ENCODE measurements at places on chromosomes 2 and 18. TPM values are rescaled to one million over a fixed set of nuclear protein-coding genes. Genes with fewer than 3 reads are reported as not detected.

HOXD10 gene
- total RNA-seq, result not detected

GRCh38 chr2:10584242-10584753 lies 105.5 kb downstream of the NOL10 start:
- no peak for DNase-seq
- no peak overlapping the region for H3K4me3 ChIP-seq
- H3K4me1 ChIP-seq, result no peaks in the 10 kb centered on the region
- peaks cover 12% of the 10 kb centered on the region for H3K36me3 ChIP-seq
- no peak overlapping the region for H3K27ac ChIP-seq

GRCh38 chr18:11114653-11115052 lies 34.7 kb downstream of the PIEZO2 start:
- H3K27ac ChIP-seq, result no peak overlapping the region
- no peaks in the 10 kb centered on the region for H3K4me1 ChIP-seq
- H3K36me3 ChIP-seq, result no peaks in the 10 kb centered on the region
- no peak overlapping the region for H3K4me3 ChIP-seq
- no peaks in the 10 kb centered on the region for H3K27me3 ChIP-seq

GRCh38 chr2:161912154-161912553 lies 161.9 kb downstream of the DPP4 start:
- no peak overlapping the region for H3K27ac ChIP-seq
- H3K36me3 ChIP-seq, result no peaks in the 10 kb centered on the region
- no peak overlapping the region for H3K4me3 ChIP-seq
- H3K27me3 ChIP-seq, result no peaks in the 10 kb centered on the region

GRCh38 chr2:241673189-241673663 lies 13.4 kb downstream of the DTYMK start:
- no peaks in the 10 kb centered on the region for H3K27me3 ChIP-seq
- no peaks in the 10 kb centered on the region for H3K4me1 ChIP-seq
- no peak overlapping the region for H3K4me3 ChIP-seq
- no peak overlapping the region for H3K27ac ChIP-seq
- H3K36me3 ChIP-seq, result peaks cover under 1% of the 10 kb centered on the region

Data from CD8-positive, alpha-beta memory T cell (primary cell).